Immature natural killer cell (primary cell): ENCODE measurements at places on chromosomes 7 and 10. TPM values are rescaled to one million over a fixed set of nuclear protein-coding genes. Genes with fewer than 3 reads are reported as not detected.

Gene C7orf33
- polyA plus RNA-seq = not detected

- DNase-seq = no peak
These were observed 23.7 kb downstream of the GSDME start for GRCh38 chr7:24733414-24734060.

Gene HMX3
- polyA plus RNA-seq = not detected

DNA sequence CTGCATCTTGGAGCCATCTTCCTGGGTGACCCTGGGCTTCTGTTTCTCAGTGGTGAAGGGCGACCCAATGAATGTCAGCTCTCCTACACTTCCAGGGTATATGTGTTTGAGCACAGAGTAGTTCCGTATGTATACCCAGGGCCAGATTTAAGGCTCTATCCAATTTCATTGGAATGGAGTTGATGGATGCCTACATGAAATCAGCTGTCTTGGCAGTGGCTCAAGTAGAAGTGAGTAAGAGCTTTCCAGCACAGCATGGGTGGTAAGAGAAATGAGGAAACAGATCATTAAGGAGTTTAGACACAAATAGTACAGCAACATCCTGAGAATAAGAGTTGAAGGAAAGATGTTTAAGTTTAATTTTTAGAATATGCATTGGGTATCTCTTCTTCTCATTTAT lies 433.0 kb downstream of the PAXIP1 start:
- no peak for DNase-seq

Gene VIPR2
- 2.4 TPM for polyA plus RNA-seq

GRCh38 chr7:100824499-100825214 lies 2.7 kb downstream of the EPHB4 start:
- DNase-seq = no peak
